ENCODE measurements at places on chromosomes 12 and 14.

DNA sequence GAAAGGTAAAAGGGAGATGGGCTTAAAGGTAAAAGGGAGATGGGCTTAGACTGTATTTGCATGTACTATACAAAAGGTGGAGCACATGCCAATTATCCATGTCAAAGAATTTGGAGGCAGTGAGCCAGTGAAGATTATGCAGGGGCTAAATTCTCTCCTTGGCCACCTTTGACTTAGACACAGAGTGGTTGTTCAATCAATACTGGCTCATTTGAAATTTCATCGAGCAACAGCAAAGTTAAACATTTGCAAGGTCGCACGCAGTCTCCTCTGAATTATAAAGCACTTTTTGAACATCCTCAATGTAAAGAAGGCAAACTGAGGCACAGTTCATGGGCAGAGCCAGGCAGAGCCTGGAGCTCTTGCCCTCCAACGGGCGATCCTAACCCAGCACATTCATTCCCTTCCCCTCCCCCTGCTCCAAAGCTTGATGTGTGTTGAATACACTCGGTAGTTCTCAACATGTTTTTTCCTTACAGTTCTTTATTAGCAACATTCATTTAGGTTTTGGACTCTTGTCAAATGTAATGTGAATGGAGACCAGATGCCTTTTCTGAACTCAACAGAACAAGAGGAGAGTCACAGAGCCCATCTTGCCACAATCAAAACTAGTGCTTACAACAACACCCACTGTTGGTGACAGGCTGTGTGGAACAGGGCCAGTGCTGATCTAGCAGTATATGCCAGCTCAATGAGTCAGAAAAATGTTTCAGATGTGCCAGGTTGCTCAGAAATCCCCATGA is 169.7 kb upstream of the G2E3 start:
- peak; percentile 43 for DNase-seq

- no peak for DNase-seq
These were observed 82.7 kb downstream of the PPP2R5C start for GRCh38 chr14:101844219-101844618.

- no peak for DNase-seq
These were observed 11.0 kb upstream of the NCOR2 start for GRCh38 chr12:124578445-124578844.

DNA sequence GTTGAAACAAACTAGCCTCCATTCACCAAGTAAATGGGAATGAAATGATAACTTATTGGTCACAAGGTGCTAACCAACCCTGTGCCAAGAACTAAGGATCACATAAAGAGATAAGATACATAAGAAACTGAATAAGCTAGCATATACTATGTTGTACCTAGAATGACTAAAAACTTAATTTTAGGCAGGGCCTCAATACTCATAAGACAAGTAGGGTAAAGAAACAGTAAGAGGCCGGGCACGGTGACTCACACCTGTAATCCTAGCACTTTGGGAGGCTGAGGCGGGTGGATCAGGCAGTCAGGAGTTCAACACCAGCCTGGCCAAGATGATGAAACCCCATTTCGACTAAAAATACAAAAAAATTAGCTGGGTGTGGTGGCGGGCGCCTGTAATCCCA is 17.7 kb downstream of the GDF11 start:
- DNase-seq, result no peak

DNA sequence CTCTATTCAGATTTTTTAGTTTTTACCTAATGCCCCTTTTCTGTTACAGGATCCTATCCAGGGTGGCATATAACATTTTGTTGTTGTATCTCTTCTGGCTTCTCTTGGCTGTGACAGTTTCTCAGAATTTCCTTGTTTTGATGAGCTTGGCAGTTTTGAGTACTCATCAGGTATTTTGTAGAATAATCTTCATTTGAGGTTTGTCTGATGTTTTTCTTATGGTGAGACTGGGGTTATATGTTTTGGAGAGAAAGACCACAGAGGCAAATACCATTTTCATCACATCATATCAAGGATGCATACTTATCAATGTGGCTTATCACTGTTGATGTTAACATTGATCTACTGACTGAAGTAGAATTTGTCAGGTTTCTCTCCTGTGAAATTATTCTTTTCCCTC is 14.0 kb upstream of the LYZ start:
- no peak for DNase-seq

GRCh38 chr14:50272498-50272897 is 39.5 kb downstream of the L2HGDH start:
- no peak for DNase-seq

GRCh38 chr14:93956514-93957332 is 19.6 kb downstream of the ASB2 start:
- no peak for DNase-seq

- no peak for DNase-seq
These were observed 35.4 kb upstream of the EIF5 start for GRCh38 chr14:103298620-103299019.

DNA sequence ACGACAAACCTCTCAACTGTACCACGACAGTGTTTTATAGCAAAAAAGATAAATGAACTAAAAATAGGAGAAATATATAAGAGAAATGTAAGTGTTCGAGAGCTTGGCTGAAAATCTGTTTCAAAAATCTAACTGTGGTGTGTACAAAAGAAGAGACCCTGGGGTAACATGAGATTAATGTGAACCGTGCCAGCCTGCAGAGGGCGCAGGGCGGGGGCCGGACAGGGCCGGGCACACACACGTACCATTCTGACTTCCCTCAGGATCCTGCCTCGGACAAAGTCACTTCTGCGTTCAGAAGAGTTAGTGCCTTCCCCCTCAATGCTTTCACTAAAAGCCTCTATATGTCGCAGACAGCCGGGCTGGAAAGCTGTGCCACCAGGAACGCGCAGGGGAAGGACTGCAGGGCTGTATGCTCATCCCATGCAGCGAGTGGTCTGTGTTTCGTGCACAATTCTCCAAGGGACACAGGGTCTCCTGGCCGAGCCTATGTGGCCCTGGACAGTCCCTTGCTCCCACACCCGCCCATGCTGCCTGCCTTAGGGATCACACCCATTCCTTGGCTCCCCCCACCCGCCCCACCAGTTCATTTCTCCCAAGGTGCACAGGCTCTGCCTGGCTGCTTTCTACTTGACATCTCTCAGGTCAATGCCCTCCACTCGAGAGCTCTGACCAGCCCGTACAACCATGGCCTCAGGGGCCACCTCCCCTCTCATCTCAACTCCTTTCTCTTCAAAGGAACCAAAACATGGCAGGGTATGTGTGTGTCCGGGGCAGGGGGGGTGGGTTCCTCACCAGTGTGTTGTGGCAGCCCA is 8.5 kb downstream of the CDCA4 start:
- DNase-seq, result no peak

- no peak for DNase-seq
These were observed 392.0 kb downstream of the EMP1 start for GRCh38 chr12:13588574-13588973.

- DNase-seq, result no peak
These were observed 68.7 kb downstream of the PLEKHA5 start for GRCh38 chr12:19198272-19198671.

DNA sequence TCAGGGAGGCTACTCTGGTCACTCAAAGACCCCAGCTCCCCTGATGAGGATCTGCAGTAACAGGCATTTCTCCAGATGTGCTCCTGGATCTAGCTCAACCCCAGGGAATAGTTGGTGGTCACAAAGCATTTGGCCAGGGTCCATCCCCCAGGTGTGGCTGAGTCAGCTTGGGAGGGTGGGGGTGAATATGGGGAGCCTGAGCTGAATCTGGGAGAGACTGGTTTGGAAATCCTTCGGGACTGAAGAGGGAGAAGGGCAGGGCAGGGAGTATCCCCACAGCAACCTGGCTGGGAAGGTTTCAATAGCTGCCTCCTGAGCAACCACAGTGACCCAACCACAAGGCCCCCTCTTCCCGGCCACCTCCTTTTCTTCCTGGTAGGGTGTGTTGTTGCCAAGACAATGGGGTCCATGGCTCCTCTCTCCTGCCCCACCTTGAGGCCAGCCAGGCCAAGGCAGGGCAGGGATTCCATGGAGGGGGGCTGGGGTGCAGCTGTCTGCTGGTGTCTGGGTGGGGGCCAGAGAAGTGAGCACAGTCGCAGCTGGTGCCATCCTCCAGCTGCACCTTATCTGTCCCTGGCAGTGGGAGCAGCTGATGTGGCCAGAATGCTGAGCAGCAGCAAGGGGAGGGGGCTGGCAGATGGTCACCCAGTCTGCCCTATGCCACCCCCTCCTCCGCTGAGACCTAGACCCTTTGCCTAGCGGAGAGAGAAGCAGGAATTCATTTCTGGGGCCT is 5.5 kb downstream of the ASIC1 start:
- no peak for DNase-seq

- no peak for DNase-seq
These were observed 54.2 kb downstream of the ITPK1 start for GRCh38 chr14:93061380-93062012.

GRCh38 chr14:100140452-100141078 is 18.9 kb downstream of the DEGS2 start:
- no peak for DNase-seq

DNA sequence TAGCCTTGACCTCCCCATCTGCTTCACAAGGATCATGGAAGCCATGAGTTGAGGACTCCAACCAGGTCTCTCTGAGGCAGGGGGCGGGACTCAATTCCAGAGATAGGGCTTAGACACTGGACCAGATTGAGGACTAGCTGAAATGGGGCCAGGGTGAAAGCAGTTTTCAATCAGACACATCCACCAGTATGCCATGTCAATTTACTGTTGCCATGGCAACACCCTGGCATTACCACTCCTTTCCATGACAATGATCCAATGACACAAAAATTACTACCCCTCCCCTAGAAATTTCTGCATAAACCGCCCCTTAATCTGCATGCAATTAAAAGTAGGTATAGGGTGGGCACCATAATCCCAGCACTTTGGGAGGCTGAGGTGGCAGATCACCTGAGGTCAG is 18.6 kb upstream of the DCAF5 start:
- no peak for DNase-seq

DNA sequence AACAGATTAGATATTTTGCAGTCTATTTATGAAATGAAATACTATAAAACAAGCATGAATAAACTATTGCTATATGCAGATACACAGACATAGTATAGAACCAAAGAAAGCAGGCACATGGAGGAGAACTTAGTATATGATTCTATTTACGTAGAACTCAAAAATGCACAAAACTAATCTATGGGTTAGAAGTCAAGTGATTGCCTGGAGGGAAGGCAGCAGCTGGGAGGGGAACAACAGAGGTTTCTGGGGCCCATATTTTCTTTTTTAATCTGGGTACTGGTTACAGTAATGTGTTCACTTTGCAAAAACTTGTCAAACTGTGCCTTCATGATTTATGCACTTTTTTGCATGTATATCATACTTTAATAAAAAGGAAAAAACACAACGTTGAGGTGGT is 202.0 kb downstream of the BCAT1 start:
- no peak for DNase-seq

DNA sequence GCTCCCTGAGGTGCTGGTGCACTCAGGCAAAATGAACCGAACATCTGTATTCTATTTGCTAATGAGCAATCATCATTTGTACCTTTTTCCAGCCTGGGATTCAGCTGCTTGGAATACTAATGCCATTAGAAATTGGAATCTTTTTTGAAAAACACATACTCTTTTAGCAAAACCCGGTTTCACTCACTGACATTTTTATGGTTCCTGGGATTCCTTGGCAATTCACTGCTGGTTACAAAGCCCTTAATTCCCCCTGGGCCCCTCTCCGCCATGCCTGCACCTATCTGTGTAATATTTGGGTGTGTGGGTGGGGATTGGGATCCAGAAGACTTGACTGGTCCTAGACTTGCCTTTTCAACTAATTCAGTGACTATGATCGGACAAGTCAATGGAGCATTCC is 199.1 kb downstream of the FOXN3 start:
- no peak for DNase-seq

DNA sequence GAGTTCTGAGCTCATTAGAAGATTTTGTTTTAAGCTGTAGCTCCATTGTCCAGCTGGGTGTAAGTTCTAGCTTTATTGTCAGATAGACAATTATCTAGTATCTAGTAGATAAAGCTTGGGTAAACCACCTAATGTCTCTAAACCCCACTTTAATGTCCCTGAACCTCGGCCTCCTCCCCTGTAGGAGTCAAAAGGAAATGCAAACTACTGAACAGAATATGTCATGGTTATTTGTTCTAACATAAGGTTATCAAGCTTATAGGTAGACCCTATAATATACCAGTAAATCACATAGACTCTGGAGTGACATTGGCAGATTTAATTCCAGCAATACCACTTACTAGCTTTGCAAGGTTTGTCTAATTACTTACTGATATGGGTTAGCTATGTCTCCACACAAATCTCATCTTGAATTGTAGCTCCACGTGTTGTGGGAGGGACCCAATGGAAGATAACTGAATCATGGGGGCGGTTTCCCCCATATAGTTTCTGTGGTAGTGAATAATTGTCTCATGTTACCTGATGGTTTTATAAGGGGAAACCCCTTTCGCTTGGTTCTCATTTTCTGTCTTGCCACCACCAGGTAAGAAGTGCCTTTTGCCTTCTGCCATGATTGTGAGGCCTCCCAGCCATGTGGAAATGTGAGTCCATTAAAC is 29.4 kb downstream of the BCAT1 start:
- DNase-seq, result no peak

DNA sequence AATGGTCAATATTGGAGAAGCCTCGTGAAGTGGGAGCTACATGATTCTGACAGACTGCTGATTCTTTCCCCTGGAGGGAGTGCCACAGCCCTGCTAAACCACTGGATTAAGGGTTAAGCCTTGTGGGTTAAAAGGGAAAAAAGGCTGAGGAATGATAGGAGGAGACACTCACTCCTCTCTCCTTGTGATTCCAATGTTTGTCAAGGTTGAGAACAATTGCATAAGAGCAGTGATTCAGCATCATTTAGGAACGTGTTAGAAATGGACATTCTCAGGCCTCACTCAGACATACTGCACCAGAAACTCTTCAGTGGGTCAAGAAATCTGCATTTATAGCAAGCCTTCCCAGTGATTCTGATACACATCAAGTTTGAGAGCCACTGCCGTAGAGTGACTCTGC is 87.8 kb upstream of the GZMB start:
- DNase-seq, result no peak

- DNase-seq, result no peak
These were observed 5.7 kb upstream of the SYNE3 start for GRCh38 chr14:95522116-95522515.

GRCh38 chr12:79776111-79776510 is 85.3 kb upstream of the PAWR start:
- no peak for DNase-seq

GRCh38 chr12:20513189-20513588 is 144.9 kb downstream of the PDE3A start:
- DNase-seq, result no peak

GRCh38 chr12:67594888-67595287 is 53.7 kb upstream of the DYRK2 start:
- DNase-seq, result no peak
